ENCODE measurements at places on chromosomes 6 and 20.

DNA sequence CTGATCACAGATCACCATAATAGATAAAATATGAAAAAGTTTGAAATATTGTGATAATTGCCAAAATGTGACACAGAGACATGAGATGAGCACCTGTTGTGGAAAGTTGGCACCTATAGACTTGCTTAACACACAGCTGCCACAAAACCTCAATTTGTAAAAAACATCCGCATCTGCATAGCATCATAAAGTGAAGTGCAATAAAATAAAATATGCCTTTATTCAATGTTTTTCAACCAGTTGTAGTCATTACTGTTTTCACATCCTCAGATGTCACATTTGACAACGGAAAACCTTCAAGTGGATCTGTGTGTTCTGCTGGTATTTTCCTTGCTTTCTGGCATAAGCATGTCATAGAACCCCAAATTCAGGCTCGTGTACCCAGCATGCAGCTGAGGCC lies 50.2 kb upstream of the IFNGR1 start:
- no peak for DNase-seq

- no peak for DNase-seq
Measured at GRCh38 chr6:72559067-72559466, 62.8 kb upstream of the KCNQ5 start.

GRCh38 chr6:119312875-119313338 lies 36.7 kb downstream of the MAN1A1 start:
- DNase-seq = no peak

- DNase-seq = peak; percentile 100
Measured at GRCh38 chr20:15547119-15547518, 1026.1 kb downstream of the KIF16B start.

Measured in NCI-H2171 treated with DMSO at 0.1 percent for 48 hours (cell line).